ENCODE measurements at places on chromosomes 1 and 21.

GRCh38 chr1:222861062-222861461 is 46.2 kb downstream of the DISP1 start:
- peaks cover 32% of the 10 kb centered on the region for H3K36me3 ChIP-seq
- no peak overlapping the region for H3K4me3 ChIP-seq
- H3K27me3 ChIP-seq = no peaks in the 10 kb centered on the region

- peaks cover 17% of the 10 kb centered on the region for H3K4me1 ChIP-seq
- H3K4me3 ChIP-seq = no peak overlapping the region
- peaks cover 4% of the 10 kb centered on the region for H3K27me3 ChIP-seq
- no peak overlapping the region for H3K27ac ChIP-seq
Measured at GRCh38 chr1:87437663-87438295, 109.1 kb downstream of the LMO4 start.

DNA sequence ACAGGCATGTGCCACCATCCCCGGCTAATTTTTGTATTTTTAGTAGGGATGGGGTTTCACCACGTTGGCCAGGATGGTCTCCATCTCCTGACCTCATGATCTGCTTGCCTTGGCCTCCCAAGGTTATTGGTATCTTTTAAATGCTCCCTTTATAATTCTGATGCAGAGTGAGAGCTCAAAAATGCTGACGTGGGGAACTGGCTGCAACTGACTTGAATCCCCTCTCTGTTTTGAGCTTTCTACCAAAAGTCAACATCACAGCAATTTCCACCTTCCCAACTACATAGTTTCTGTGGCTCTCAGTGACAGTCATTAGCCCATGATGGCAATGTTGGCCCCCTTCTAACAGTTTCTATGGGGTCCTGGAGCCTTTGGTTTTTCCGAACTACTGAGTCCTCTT is 268.2 kb upstream of the FOXD3 start:
- no peaks in the 10 kb centered on the region for H3K4me1 ChIP-seq
- H3K27me3 ChIP-seq = peaks cover 5% of the 10 kb centered on the region
- H3K4me3 ChIP-seq = no peak overlapping the region
- no peak overlapping the region for H3K27ac ChIP-seq
- H3K36me3 ChIP-seq = no peaks in the 10 kb centered on the region

DNA sequence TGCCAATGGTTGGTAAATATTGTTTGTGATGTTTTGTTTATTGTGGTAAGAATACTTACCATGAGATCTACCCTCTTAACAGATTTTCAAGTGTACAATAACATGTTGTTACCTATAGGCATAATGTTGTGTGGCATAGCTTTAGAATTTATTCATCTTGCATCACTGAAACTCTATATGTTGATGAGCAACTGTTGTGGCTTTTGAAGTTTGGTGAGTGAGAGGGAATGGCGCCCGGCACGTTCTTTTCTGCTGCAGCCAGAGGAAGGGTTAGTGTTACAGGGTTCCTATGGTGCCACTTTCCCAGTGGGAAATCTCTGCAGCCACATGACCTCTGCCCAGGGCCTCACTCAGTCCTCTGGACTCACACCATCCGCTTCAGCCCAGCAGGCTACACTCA is 342.5 kb upstream of the ADGRL2 start:
- H3K27me3 ChIP-seq = peaks cover 3% of the 10 kb centered on the region
- H3K36me3 ChIP-seq = no peaks in the 10 kb centered on the region
- H3K27ac ChIP-seq = no peak overlapping the region
- no peak for DNase-seq
- H3K4me3 ChIP-seq = no peak overlapping the region

- peaks cover 19% of the 10 kb centered on the region for H3K4me1 ChIP-seq
- peaks cover 59% of the 10 kb centered on the region for H3K36me3 ChIP-seq
- H3K4me3 ChIP-seq = peak overlapping the region; percentile 29
- DNase-seq = no peak
- H3K27me3 ChIP-seq = no peaks in the 10 kb centered on the region
Measured at GRCh38 chr1:26887125-26887524, 3.0 kb downstream of the GPN2 start.

DNA sequence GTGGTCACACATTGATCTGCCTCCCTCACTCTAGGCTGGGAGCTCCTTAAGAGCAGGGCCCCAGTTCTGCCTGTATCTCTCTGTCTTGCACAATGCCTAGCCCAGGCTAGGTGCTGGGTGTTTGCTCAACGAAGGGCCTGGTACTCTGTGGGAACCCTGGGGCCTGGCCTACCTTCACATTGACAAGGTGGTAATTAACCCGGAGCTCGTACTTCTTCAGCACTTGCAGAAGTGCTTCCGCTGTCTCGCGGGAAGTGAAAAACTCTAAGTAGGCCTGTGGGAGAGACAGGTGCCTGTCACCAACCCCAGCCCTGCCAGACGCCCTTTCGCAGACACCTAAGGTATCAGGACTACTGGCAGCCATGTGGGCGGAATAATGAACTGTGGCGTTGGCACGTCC is 13.7 kb downstream of the MTHFR start:
- peak overlapping the region; percentile 15 for H3K27ac ChIP-seq
- peaks cover 43% of the 10 kb centered on the region for H3K36me3 ChIP-seq
- H3K4me3 ChIP-seq = no peak overlapping the region
- no peaks in the 10 kb centered on the region for H3K27me3 ChIP-seq
- peaks cover 64% of the 10 kb centered on the region for H3K4me1 ChIP-seq

GRCh38 chr1:42282867-42283583 is 52.0 kb downstream of the FOXJ3 start:
- H3K4me1 ChIP-seq = peaks cover 19% of the 10 kb centered on the region
- DNase-seq = no peak
- no peak overlapping the region for H3K4me3 ChIP-seq
- peak overlapping the region; percentile 55 for H3K27ac ChIP-seq

GRCh38 chr1:151680826-151681225 is 35.8 kb downstream of the CELF3 start:
- H3K4me3 ChIP-seq = no peak overlapping the region
- no peak for DNase-seq
- H3K4me1 ChIP-seq = no peaks in the 10 kb centered on the region
- peak overlapping the region; percentile 17 for H3K27ac ChIP-seq
- peaks cover 3% of the 10 kb centered on the region for H3K27me3 ChIP-seq

DNA sequence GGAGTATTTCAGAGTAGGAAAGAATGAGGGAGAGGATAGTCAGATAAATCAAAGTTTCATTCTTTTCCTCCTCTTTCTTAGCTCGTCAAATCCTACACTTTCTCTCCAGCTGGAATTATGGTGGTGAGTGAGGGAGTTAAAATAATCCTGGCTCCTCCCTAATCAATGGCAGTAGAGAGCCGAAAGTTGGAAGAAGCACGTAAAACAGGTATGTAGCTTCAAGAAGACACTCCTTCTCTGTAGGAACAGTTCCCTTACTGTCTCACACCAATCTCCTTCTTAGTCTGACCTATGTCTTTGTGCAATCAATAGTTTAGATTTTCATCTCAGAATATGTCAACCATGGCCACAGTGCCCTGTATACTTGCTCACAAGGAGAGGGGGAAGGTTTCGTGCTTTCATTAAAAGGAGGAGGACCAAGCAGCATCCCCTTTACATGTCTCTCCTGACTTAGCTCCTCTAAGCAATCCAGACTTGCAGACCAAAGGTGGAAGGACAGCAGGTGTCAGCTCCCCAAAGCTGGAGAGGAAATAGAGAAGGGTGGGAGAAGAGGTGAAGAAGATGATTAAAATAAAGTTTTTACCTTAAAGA is 878 bp downstream of the MINDY1 start:
- peaks cover 12% of the 10 kb centered on the region for H3K36me3 ChIP-seq
- peaks cover 6% of the 10 kb centered on the region for H3K27me3 ChIP-seq
- peaks cover 76% of the 10 kb centered on the region for H3K4me1 ChIP-seq
- H3K4me3 ChIP-seq = peak overlapping the region; percentile 98
- H3K27ac ChIP-seq = peak overlapping the region; percentile 99

GRCh38 chr1:1347663-1348419 is 1.4 kb downstream of the DVL1 start:
- DNase-seq = peak; percentile 58
- H3K36me3 ChIP-seq = no peaks in the 10 kb centered on the region
- peak overlapping the region; percentile 82 for H3K4me3 ChIP-seq
- H3K27ac ChIP-seq = no peak overlapping the region

- no peaks in the 10 kb centered on the region for H3K4me1 ChIP-seq
- H3K27me3 ChIP-seq = peaks cover 4% of the 10 kb centered on the region
- H3K4me3 ChIP-seq = no peak overlapping the region
- DNase-seq = no peak
- H3K27ac ChIP-seq = no peak overlapping the region
Measured at GRCh38 chr1:45942411-45942810, 139.0 kb downstream of the MAST2 start.

- no peak overlapping the region for H3K27ac ChIP-seq
- H3K36me3 ChIP-seq = no peaks in the 10 kb centered on the region
- no peak overlapping the region for H3K4me3 ChIP-seq
- H3K27me3 ChIP-seq = peaks cover 12% of the 10 kb centered on the region
Measured at GRCh38 chr1:223147873-223148272, 4.8 kb upstream of the TLR5 start.

- H3K4me1 ChIP-seq = peaks cover 60% of the 10 kb centered on the region
- H3K4me3 ChIP-seq = peak overlapping the region; percentile 88
- no peaks in the 10 kb centered on the region for H3K27me3 ChIP-seq
- no peak for DNase-seq
Measured at GRCh38 chr1:45304311-45305081, 22.2 kb upstream of the HPDL start.

DNA sequence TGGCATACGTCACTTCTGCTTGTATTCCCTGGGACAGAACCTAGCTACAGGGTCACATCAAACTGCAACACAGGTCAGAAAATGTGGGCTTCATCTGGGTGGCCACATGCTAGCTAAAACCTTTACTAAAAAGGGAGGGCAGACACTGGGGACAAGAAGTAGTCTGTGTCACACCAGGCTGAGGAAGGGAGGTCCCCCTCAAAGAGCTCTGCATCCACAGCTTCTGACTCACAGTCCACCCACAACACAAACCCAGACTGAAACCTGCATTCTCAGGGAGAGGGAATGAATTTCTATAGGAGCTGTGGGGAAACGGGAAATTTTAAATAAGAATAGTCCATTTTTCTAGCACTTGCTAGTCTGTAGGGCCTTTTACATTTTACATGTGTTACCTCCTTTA is 16.2 kb downstream of the OLIG2 start:
- H3K4me1 ChIP-seq = no peaks in the 10 kb centered on the region
- no peak overlapping the region for H3K27ac ChIP-seq
- peaks cover 89% of the 10 kb centered on the region for H3K27me3 ChIP-seq
- DNase-seq = no peak
- no peaks in the 10 kb centered on the region for H3K36me3 ChIP-seq

- DNase-seq = no peak
- H3K27me3 ChIP-seq = peaks cover 15% of the 10 kb centered on the region
- no peak overlapping the region for H3K4me3 ChIP-seq
- H3K27ac ChIP-seq = no peak overlapping the region
Measured at GRCh38 chr1:235013512-235013911, 115.1 kb downstream of the TOMM20 start.

DNA sequence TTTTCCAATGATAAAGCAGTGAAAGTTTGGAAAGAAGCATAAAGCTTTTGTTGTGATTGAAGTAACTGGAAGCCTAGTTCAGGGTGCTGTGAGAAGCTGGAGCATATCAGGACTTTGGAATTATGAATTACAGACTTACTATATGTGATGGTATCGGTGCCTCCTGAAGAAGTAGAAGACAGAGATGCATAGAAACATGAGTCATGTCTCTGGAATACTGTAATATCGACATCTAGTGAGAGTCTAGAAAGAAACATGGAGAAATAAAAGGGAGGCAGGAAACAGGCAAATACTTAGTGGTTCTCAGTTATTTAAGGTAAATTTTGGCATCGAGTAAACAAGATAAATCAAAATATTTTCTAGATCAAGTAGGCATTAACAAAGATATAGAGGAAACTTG is 103.0 kb downstream of the CAMTA1 start:
- H3K4me1 ChIP-seq = peaks cover 3% of the 10 kb centered on the region
- no peak overlapping the region for H3K4me3 ChIP-seq
- no peaks in the 10 kb centered on the region for H3K27me3 ChIP-seq
- peak overlapping the region; percentile 4 for H3K27ac ChIP-seq
- no peak for DNase-seq

DNA sequence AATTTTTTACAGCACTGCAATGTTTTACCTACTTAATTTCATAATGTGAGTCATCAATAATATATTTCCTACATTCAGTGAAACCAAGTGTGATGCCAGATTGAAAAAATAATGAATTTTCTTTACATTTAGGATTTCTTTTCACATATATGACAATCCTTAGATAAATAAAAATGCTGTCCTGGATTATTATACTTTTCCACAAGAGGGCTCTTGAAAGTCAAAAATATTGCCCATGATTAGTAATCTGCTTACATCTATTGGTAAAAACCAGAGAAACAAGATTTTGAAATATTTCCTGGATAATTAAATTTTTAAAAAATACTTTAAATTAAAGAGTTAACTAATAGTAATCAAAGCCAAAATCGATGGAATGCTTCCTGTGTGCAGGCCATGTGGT is 86.8 kb upstream of the PLPPR4 start:
- H3K27ac ChIP-seq = no peak overlapping the region
- H3K4me3 ChIP-seq = no peak overlapping the region
- no peaks in the 10 kb centered on the region for H3K27me3 ChIP-seq
- no peaks in the 10 kb centered on the region for H3K4me1 ChIP-seq

DNA sequence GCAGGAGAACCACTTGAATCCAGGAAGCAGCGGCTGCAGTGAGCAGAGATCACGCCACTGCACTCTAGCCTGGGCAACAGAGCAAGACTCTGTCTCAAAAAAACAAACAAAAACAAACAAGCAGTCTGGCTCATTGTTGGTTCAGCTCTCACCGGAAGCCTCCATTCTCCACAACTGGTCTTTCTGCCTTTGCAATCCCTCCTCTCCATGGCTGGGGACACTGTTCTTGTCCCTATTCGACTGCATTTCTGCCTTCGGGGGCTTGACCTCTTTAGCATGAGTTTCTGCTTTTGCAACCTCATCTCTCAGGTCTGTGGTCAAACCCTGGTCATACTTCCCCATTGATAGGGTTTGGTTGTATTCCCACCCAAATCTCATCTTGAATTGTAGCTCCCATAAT is 216.3 kb upstream of the NR5A2 start:
- H3K4me3 ChIP-seq = no peak overlapping the region
- H3K27me3 ChIP-seq = peaks cover 4% of the 10 kb centered on the region
- no peak for DNase-seq
- H3K36me3 ChIP-seq = no peaks in the 10 kb centered on the region

DNA sequence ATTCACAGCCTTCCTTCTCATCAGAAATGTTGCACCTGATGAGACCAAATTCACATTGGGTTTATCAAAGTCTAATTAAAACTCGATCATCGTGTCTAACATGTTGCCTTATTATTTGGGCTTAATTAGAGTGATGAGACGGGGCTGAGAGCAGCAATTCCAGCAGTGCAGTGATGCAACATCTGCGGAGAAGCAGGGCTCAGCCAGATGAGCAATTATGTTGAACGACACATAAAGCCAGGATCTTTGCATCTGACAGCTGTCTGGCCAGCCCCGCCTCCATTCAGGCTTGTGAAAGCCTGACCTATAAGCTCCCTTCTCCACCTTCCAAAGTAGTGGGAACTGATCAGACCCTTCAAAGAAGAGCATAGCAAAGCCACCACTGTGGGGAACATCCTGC is 109.8 kb downstream of the C1orf94 start:
- peaks cover 11% of the 10 kb centered on the region for H3K27me3 ChIP-seq
- H3K4me1 ChIP-seq = no peaks in the 10 kb centered on the region
- H3K36me3 ChIP-seq = no peaks in the 10 kb centered on the region
- DNase-seq = no peak
- H3K4me3 ChIP-seq = no peak overlapping the region
